ENCODE measurements at places on chromosomes 1 and 21.

GRCh38 chr1:29756901-29757725 lies 520.8 kb downstream of the PTPRU start:
- no peak for DNase-seq

- DNase-seq, result no peak
These were observed 8.1 kb upstream of the TSPAN1 start for GRCh38 chr1:46166521-46167462.

DNA sequence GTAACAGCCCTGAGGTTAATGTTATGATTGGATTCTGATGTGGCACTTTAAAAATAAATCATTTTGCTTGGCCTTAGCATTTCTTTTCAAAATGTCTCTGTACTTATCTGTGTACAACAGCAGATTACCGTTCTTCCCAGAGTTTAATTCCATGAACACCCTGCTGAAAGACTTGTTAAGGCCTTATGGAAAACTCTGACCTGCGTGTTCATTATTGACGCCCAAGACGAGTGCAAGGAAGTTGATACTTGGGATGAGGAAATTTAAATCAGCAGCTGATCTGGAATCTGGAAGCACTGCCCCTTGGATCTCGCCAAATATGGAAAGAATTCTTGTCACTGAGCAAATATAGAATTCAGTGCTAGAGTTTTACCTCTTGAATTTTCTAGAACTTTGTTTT lies 6.7 kb downstream of the ERG start:
- DNase-seq, result no peak

- DNase-seq, result no peak
These were observed 13.0 kb downstream of the TIE1 start for GRCh38 chr1:43313771-43314170.

GRCh38 chr21:29737186-29737585 lies 202.6 kb downstream of the GRIK1 start:
- no peak for DNase-seq
